IMR-90 (cell line): ENCODE measurements at places on chromosomes 6 and 20. TPM values are rescaled to one million over a fixed set of nuclear protein-coding genes. Genes with fewer than 3 reads are reported as not detected.

- H3K27ac ChIP-seq, result no peak overlapping the region
- no peak overlapping the region for H3K4me3 ChIP-seq
- no peak for DNase-seq
- H3K4me1 ChIP-seq, result no peaks in the 10 kb centered on the region
- H3K36me3 ChIP-seq, result no peaks in the 10 kb centered on the region
- no peaks in the 10 kb centered on the region for H3K27me3 ChIP-seq
Measured at GRCh38 chr6:159631886-159632285, 61.2 kb downstream of the SOD2 start.

DNA sequence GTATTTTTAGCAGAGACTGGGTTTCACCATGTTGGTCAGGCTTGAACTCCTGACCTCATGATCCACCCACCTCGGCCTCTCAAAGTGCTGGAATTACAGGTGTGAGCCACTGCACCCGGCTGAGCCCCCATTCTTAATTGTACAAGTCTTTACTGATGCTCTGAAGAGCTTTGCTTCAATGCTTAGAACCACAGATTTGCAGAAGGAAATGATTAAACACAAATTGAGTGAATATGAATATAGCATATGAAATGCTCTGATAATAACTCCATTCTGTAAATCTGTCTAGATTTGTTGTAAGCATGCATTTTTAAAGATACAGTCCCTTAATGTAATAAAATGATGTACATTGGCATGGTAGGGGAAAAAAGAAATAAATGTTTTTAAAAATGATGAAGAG lies 4.3 kb upstream of the MCM3 start:
- H3K27ac ChIP-seq, result no peak overlapping the region
- no peaks in the 10 kb centered on the region for H3K4me1 ChIP-seq
- H3K4me3 ChIP-seq, result no peak overlapping the region
- no peak for DNase-seq

- no peak overlapping the region for H3K27ac ChIP-seq
- H3K4me1 ChIP-seq, result no peaks in the 10 kb centered on the region
- DNase-seq, result no peak
- peaks cover 2% of the 10 kb centered on the region; the same call in 1 of the 2 replicates for H3K27me3 ChIP-seq
- no peak overlapping the region for H3K4me3 ChIP-seq
- no peaks in the 10 kb centered on the region for H3K36me3 ChIP-seq
Measured at GRCh38 chr20:13229538-13229937, 8.5 kb downstream of the ISM1 start.

- no peaks in the 10 kb centered on the region for H3K36me3 ChIP-seq
- peaks cover 15% of the 10 kb centered on the region for H3K27me3 ChIP-seq
- no peaks in the 10 kb centered on the region for H3K4me1 ChIP-seq
Measured at GRCh38 chr20:58941471-58941870, 39.6 kb upstream of the NELFCD start.

DNA sequence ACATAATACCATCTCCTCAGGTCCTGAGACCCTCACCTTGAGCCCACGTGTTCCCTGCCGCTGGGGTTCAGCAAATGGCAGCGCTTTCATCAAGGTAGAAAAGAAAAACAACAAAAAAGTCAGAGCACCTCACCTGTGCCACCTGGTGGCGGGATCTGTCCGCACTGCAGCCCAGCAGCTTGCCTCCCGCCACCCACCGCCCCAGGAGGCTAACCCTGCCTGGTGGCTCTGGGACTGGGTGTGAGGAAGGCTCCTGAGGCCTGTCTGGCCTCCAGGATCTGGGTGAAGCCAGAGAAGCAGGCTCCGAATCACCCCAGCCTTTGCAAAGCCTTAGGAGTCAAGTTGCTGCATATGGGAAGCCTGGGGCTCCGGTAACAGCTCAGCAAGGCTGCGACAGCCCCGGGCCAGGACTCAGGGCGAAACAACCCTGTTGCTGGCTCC lies 270.8 kb downstream of the BMP7 start:
- no peak overlapping the region for H3K4me3 ChIP-seq
- no peaks in the 10 kb centered on the region for H3K4me1 ChIP-seq
- no peak for DNase-seq
- no peaks in the 10 kb centered on the region; the same call in 1 of the 2 replicates for H3K27me3 ChIP-seq
- H3K27ac ChIP-seq, result no peak overlapping the region

GRCh38 chr6:159989492-159990480 lies 20.9 kb downstream of the IGF2R start:
- H3K36me3 ChIP-seq, result peaks cover 5% of the 10 kb centered on the region
- no peak overlapping the region for H3K4me3 ChIP-seq
- peak; percentile 40 for DNase-seq
- H3K4me1 ChIP-seq, result peaks cover 9% of the 10 kb centered on the region
- no peaks in the 10 kb centered on the region for H3K27me3 ChIP-seq

DNA sequence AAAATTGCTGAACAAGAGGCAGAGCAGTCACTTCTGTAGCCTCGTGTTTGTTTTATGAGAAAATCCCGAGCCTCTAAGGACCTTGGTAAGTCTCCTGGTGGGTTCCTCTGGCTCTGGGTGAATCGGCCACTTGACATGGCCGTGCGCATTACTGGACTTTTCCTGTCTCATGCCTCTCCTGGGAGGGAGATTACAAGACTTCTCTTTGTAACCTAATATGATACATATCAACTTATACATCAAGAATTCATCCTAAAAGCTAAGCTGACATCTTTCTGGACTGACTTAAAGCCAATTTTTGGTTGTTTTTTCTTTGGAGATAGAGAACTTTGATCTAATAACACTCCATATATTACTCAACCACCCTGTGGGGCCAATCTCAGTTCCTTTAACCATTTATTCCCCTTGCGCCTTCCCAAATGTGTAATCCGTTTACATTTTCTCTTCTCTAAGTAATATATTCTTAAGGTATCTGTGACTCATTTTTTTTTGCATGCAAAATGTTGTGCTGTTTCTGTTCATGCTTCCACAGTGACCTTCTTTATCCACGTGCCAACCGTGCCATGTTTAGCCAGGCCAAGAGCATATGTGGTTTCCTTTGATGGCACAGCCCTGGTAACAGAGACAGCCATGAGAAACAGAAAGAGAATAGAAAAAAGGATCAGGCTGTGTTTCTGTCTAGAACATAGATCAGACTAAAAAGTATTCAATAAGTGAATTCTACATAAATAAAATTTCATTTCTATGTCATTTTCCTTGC lies 47.5 kb upstream of the JAG1 start:
- peaks cover 10% of the 10 kb centered on the region for H3K4me1 ChIP-seq
- no peak overlapping the region for H3K4me3 ChIP-seq
- no peaks in the 10 kb centered on the region; the same call in 1 of the 2 replicates for H3K27me3 ChIP-seq
- no peaks in the 10 kb centered on the region; the same call in 1 of the 2 replicates for H3K36me3 ChIP-seq
- no peak overlapping the region for H3K27ac ChIP-seq
- DNase-seq, result peak; percentile 69

GRCh38 chr6:16109659-16110305 lies 19.1 kb upstream of the MYLIP start:
- peaks cover 7% of the 10 kb centered on the region for H3K27me3 ChIP-seq
- H3K4me3 ChIP-seq, result no peak overlapping the region
- H3K27ac ChIP-seq, result no peak overlapping the region
- H3K36me3 ChIP-seq, result no peaks in the 10 kb centered on the region
- no peak for DNase-seq
- H3K4me1 ChIP-seq, result no peaks in the 10 kb centered on the region

GRCh38 chr6:107822176-107823046 lies 1.7 kb downstream of the SCML4 start:
- H3K27me3 ChIP-seq, result peaks cover 30% of the 10 kb centered on the region
- H3K27ac ChIP-seq, result no peak overlapping the region
- no peak overlapping the region for H3K4me3 ChIP-seq
- no peaks in the 10 kb centered on the region for H3K4me1 ChIP-seq
- no peak for DNase-seq
- no peaks in the 10 kb centered on the region for H3K36me3 ChIP-seq

GRCh38 chr6:23316131-23316530 lies 746.8 kb downstream of the HDGFL1 start:
- DNase-seq, result peak; percentile 35
- H3K36me3 ChIP-seq, result no peaks in the 10 kb centered on the region
- H3K4me3 ChIP-seq, result no peak overlapping the region
- no peak overlapping the region for H3K27ac ChIP-seq
- H3K27me3 ChIP-seq, result no peaks in the 10 kb centered on the region

DNA sequence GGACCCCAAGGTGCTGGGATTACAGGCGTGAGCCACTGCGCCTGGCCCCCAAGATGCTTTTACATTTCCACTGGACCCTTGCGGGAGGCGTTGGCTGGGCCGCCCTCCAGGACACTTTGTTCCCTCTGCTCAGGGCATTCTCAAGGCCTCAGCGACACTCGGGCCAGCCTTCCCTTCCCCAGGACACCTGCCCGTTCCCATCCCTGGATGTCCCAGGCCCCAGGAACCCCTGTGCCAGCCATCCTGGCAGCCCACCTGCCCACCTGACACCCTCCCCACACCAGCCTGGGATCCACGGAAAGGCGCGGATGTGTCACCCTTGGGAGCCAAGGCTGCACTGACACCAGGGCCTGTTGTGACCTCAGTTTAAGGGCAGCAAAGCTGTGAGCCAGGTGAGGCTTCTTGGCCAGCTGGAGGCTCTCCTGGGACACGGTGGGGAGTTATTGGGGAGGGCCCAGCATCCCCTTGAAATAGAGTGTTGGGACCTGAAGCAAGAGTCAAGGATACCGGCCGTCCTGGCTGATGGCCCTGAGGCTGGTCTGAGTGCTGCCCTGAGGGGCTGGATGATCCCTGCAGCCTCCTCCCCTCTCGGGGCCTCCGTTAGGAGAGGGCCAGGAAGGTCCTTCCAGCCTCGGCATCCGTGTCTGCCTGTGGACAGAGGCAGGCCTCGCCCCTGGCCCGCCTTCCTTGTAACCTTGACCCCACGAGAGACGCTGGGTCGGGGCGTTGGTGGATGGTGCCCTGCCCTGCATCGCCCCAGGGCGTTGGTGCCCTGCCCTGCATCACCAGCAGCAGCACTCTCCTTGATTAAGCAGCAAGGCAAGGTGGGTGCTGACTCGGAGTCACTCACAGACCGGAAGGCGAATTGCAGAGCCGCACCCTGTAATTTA lies 84.2 kb upstream of the BHLHE23 start:
- peaks cover 40% of the 10 kb centered on the region for H3K27me3 ChIP-seq
- no peaks in the 10 kb centered on the region for H3K4me1 ChIP-seq
- no peak overlapping the region for H3K27ac ChIP-seq
- H3K4me3 ChIP-seq, result no peak overlapping the region
- DNase-seq, result no peak

GRCh38 chr6:34310817-34311216 lies 62.0 kb upstream of the SMIM29 start:
- no peak overlapping the region for H3K4me3 ChIP-seq
- H3K4me1 ChIP-seq, result peaks cover 4% of the 10 kb centered on the region
- no peak for DNase-seq
- no peaks in the 10 kb centered on the region for H3K27me3 ChIP-seq
- H3K27ac ChIP-seq, result no peak overlapping the region
- no peaks in the 10 kb centered on the region for H3K36me3 ChIP-seq

GRCh38 chr20:51318058-51318949 lies 224.2 kb downstream of the NFATC2 start:
- no peak overlapping the region for H3K4me3 ChIP-seq
- peaks cover 5% of the 10 kb centered on the region; the same call in 1 of the 2 replicates for H3K4me1 ChIP-seq
- H3K27ac ChIP-seq, result no peak overlapping the region
- no peaks in the 10 kb centered on the region for H3K36me3 ChIP-seq

- no peak overlapping the region for H3K4me3 ChIP-seq
- H3K4me1 ChIP-seq, result peaks cover 15% of the 10 kb centered on the region
- no peaks in the 10 kb centered on the region for H3K27me3 ChIP-seq
Measured at GRCh38 chr20:10557685-10558084, 116.1 kb downstream of the JAG1 start.

- H3K27me3 ChIP-seq, result no peaks in the 10 kb centered on the region
- H3K27ac ChIP-seq, result no peak overlapping the region
- peaks cover 4% of the 10 kb centered on the region for H3K4me1 ChIP-seq
- peak; percentile 24 for DNase-seq
- H3K4me3 ChIP-seq, result no peak overlapping the region
Measured at GRCh38 chr6:112680091-112680490, 333.0 kb downstream of the RFPL4B start.

GRCh38 chr20:1119128-1119505 lies 715 bp downstream of the PSMF1 start:
- peak overlapping the region; percentile 63 for H3K27ac ChIP-seq
- H3K27me3 ChIP-seq, result no peaks in the 10 kb centered on the region
- H3K4me3 ChIP-seq, result peak overlapping the region; percentile 96
- no peak for DNase-seq

DNA sequence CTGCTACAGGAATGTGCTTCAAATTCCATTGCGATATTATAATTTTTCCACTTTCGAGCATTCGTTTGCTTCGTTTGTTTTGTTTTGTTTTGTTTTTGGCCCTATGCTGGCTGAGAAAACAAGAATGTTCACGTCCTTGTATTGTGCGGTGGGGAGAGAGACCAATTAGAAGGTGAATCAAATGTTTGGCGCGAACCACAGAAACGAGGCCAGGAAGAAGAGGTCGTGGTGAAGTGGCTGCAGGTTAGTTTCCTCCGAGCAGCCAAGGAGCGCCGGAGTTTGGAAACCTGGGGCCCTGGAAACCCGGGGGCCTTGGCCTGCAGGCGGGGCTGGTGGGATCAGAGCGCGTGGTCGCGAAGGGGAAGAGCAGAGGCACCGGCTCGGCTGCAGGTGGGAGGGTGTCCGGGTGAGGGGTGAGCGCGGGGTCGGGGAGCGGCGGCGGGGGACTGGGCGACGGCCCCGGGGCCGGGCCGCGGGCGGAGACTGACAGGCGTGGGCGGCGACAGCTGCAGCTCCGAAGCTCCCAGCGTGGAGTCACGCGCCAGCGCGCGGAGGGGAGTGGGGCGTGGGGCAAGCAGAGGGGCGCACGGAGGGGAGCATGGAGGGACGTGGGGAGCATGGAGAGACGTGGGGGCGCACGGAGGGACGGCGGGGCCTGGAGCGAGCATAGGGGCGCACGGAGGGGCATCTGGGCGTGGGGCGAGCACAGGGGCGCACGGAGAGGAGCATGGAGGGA lies 141.5 kb upstream of the PDE10A start:
- DNase-seq, result no peak
- no peak overlapping the region for H3K27ac ChIP-seq
- no peaks in the 10 kb centered on the region for H3K36me3 ChIP-seq
- peaks cover 10% of the 10 kb centered on the region for H3K27me3 ChIP-seq

DNA sequence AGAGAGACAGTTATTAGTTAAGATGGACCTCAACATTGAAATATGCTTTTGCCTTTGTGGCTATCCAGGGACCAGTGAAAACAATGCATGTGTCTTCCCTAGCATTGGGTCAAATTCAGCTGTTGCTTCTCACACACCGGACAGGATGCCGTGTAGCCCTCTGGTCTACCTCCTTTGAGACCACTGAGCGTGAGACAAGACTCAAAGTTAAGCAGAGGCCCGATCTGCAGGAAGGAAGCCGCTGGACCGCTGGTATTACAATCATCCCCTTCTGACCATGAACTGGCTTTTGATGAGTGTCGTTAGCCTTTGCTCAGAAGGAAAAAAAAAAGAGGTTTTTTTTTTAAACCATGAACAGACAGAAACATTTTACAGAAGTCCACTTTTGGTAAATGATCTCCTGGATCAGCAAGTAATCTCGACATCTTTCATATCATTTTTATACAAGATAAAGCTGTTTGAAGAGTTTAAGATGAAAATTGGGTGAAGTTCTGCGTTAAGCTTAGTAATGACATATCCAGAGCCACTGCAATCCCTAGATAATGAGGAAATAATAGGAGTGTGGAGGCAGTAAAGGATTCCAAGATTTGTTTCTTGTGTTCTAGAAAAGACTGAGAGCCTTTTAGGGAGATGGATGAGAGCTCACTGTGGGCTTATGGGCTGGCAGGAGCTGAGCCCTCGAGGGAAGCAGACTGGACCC lies 622.8 kb downstream of the QKI start:
- H3K27me3 ChIP-seq, result no peaks in the 10 kb centered on the region
- no peaks in the 10 kb centered on the region for H3K4me1 ChIP-seq
- H3K36me3 ChIP-seq, result no peaks in the 10 kb centered on the region
- no peak overlapping the region for H3K27ac ChIP-seq
- DNase-seq, result no peak

Gene UFL1
- 19.2 and 32.8 TPM in 2 replicates for total RNA-seq

Gene CD83
- total RNA-seq, result 2.5 and 3.1 TPM in 2 replicates

Gene BPIFB1
- total RNA-seq, result not detected in 2 replicates

Gene SLC17A1
- not detected in 2 replicates for total RNA-seq

Gene HLA-DRB5
- not detected in 2 replicates for total RNA-seq

Gene SESN1
- total RNA-seq, result 16.7 and 18.6 TPM in 2 replicates

Gene ZNF311
- 0.28 and 0.36 TPM in 2 replicates for total RNA-seq
